ENCODE measurements at places on chromosomes 16 and 17.
A peak's percentile ranks its signal among the peaks of the same experiment; 100 is the strongest.

DNA sequence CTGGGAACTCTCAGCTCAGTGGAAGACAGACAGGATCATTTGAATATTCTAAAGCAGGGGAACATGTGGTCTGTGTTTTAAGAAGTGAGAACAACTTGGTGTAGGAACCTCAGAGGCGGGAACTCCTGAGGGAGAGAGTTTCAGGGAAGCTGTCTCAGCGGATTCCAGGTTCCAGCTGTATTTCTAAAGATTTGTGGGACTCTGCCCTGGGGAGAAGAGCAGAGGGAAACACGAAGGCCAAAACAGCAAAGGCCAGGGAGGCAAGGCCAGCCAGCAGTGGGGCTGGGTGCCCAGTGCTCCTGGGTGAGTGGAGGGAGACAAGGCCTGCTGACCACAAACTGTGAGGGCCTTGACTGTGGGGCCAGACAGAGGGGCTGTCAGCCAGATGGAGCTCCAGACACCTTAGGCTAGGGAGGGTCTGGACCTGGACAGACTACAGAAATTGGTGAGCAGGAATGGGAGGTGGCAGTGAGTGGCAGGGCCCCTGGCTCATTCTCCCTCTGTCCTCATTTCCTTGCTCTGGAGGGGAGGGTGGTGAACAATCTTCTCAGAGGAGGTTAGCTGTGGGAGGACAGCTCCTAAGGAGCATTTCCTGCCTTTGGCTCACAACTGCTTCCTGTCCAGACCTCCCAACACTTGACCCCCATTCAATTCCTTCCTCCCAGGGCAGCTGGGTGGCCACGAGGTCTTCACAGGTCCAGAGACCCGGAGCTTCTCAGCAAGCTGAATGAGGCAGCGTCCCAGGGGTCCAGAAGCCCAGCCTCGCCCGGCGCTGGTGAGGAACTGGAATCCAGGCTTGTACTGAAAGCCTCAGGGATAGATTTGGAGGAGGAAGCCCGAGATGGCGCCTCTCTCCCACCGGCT, 21.0 kb upstream of the FZD2 start:
- no peak for DNase-seq

DNA sequence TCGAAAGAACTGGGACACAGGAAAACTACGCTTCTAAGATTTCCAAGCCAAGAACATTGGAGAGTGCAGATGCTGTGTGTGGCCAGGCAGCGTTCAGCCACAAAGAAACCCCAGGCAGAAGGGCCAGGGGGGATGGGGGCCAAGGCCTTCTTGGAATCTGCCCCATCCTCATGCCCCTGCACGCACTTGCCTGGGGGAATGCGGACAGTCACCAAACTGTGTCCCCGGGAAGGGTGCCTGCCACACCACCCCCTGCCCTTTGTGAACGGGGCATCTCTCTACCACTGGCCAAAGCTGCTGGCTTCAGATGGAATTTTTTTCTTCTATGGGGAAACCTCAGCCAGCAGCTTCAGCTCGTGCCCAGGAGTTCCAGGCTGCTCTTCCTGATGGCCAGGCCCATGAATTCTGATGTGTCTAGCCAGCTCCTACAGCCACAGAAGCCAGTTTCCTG, 32.0 kb upstream of the DNAH17 start:
- no peak for DNase-seq

DNA sequence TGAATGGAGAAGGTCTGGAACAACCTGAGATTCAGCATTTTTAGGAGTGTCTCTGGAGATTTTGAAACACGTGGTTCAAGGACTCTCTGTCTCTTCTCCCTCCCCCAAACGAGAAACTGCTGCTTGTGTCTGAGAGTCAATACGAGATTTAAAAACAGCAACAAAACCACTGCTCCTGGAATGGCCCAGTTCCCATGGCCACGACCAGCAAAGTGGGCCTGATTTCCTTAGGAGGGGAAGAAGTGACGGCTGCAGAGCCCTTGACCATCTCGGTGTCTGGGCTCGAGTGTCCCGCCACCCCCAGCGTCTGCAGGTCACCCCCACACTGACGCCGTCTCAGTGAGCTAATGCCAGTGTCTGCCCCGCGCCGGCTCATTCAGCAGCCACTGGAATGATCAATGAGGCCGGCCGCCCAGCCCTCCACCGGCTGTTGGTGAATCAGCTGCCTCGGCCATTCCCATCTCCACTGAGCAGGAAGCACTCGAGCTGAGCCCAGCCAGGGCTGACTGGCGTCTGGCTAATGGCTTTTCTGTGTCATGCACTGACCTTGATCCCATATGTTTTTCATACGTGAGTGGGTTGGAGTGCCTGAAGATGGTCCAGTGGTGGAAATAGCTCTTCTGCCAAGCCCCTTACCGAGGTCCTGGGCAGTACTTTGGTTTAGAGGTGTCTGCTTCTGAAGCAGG, 151.8 kb downstream of the PITPNC1 start:
- peak; percentile 90 for DNase-seq

GRCh38 chr16:16146380-16147315, 76.6 kb downstream of the ABCC6 start:
- DNase-seq: no peak

- no peak for DNase-seq
Measured at GRCh38 chr16:17270683-17271109, 200.1 kb downstream of the XYLT1 start.

GRCh38 chr17:10748531-10749181, 18.8 kb upstream of the TMEM220 start:
- DNase-seq: no peak

- no peak for DNase-seq
Measured at GRCh38 chr17:17062356-17062755, 20.1 kb downstream of the MPRIP start.

DNA sequence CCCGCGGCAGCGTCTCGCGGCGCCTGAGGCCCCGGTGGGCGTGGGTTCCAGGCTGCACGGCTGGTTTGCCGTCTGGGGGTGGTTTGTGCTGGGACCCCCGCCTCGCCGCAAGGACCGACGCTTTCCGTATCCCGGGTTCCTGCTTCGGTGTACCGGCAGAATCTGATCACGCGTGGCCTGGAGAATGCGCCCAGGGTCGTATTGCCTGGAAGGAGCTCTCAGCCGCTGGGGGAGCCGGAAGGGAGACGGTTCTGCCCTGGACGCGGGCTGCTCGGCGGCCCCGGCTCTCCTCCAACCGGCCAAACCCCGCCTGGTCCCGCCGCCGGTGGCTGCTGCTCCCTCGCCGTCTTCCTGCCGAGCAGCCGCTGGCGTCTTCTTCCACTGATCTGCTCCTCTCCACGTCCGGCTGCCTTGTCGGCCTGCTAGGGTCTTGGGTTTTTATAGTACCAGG, 39.8 kb downstream of the ZNF778 start:
- DNase-seq: no peak

DNA sequence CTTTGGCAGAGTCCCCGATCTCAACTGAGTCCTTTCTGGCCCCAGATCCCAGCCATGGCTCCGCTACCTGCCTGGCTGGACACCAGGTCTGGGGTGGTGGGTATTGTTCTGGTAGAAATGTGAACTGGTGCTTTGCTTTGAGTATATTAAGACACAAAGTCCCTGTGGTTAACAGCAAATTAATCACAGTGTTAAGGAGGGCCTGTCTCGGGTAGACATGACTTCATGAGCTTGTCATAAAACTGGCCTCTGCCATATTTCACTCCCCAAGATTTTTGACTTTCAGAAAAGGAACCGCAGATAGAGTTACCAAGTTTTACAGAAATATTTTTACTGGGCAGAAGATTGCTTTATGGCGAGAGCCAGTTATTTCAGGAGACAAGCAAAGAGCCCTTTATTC, 19.5 kb downstream of the NKD1 start:
- DNase-seq: no peak

GRCh38 chr16:30901201-30902028, 5.0 kb downstream of the CTF1 start:
- DNase-seq: no peak

DNA sequence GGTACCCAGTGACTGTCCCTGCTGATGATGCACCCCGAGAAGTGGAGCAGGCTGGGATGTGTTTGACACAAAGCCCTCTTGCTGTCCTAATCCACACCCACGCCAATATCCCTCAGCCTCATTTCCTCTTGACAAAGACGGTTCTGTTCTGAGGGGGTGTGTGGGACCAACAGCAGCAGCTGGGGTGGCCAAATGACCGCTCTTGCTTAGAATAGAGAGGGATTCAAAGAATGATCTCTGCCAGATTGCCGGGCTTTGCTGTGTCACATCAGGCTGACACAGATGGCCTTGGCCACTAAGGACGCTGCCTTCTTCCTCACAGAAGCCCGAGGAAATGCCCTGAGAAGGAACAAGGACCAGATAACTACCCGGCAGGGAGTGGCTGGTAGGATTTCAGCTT, 250.7 kb downstream of the NTN1 start:
- no peak for DNase-seq

DNA sequence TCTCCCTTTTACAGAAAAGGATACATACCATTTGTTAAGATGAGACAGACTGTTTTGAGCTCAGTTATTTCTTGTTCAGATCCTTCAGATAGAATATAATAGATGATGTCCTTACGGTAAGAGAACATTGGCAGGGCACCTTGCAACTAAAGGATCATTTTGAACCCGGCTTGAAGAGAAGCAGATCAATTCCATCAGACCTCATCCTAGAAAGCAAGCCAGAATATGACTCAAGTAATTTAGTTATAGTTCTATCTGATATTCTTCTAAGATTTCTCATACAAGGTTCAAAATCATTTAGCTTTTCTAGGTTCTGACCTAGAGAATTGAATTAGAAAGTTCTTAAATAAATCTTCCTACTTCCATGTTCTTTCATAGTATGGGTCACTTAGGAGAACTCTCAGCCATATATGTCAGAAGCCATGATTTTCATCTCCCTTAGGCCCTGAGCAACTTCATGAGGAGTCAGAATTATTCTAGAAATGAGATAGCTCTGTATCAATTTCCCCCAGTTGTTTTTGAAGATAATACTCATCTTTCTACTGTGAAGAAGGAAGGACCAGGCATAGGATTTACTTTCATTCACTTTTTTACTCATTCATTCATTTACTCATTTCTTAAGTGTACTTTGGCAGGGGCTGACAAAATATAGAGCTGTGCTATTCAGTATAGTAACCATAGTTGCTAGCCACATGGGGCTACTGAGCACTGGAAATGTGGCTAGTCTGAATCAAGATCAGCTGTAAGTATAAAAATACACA, 2.5 kb upstream of the CMTM1 start:
- no peak for DNase-seq

GRCh38 chr16:46974352-46974751, 878 bp upstream of the DNAJA2 start:
- peak; percentile 72 for DNase-seq

- no peak for DNase-seq
Measured at GRCh38 chr17:20159406-20160069, 150.4 kb downstream of the SPECC1 start.

GRCh38 chr17:4607261-4607741, 23.0 kb downstream of the SMTNL2 start:
- DNase-seq: no peak

Measured in NCI-H510A treated with DMSO at 0.1 percent for 48 hours (cell line).